ENCODE measurements at places on chromosomes 16 and 17.

DNA sequence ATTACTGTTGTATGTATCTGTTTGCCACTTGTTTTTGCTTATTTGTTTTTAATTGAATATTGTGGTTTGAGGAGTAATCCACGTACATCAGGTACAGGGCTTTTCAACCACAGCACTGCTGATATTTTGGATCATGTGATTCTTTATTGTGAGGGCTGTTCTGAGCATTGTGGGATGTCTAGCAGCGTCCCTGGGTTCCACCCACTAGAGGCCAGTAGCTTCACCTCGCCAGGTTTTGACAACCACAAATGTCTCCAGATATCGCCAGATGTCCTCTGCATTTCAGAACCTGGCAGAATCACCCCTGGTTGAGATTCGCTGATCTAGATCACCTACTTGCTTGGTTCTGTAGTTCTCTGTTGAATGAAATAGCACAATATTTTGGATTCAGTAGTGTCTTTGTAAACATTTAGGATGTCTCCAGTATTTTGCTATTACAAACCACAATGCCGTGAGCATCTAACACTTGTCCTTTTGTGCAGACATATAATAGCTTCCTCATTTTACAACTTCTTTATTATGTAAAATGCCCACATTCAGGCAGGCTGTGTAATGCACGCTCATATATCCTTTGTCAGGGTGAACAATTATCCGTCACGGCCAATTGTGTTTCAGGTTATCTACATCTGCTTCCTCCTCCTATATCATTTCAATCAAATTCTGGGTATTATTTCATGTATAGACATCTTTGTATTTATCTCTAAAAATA lies 380.3 kb downstream of the SNX29 start:
- no peak for DNase-seq

- no peak for DNase-seq
Measured at GRCh38 chr17:77375917-77376651, 235.3 kb downstream of the SEC14L1 start.

- no peak for DNase-seq
Measured at GRCh38 chr16:77549876-77550275, 115.0 kb upstream of the ADAMTS18 start.

DNA sequence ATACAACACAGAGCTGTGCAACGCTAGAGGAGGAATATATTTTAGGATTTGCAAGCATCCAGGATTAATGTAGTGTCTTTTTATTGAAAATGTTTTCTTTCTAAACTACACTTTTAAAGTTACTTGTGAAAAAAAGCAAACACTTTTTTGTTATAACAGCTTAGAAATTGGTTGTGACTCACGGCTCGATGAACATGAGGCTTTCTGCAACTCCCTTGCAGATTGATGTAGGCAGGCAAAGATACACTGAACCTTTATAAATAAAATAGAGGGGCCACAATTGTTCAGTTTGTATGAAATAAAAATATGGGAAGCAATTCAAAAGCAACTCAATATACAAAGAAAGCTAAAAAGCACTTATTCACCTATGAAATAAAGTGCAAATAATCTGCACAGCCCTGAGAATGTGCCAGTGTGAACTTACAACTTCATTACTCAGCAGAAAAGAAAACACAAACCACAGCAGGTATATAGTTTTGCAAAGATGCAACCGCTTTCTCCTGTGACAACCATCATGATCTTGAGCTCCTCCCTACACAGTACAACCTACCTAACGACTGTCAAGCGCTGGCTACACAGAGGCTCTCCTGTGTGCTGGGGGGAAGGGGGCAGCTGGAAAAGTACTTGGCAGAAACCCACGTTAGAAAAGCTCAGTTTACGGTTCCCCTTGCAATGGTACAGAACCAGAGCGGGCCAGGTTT lies 948 bp downstream of the LUC7L start:
- DNase-seq = no peak

GRCh38 chr17:27218041-27218440 lies 75.9 kb upstream of the WSB1 start:
- DNase-seq = no peak
